ENCODE measurements at places on chromosomes 11 and 22. TPM values are rescaled to one million over a fixed set of nuclear protein-coding genes. Genes with fewer than 3 reads are reported as not detected.

CD82 gene
- total RNA-seq = 326 TPM

CD3G gene
- under 0.01 TPM for total RNA-seq

GRM5 gene
- total RNA-seq = under 0.01 TPM

MRGPRX1 gene
- 0.27 TPM for total RNA-seq

MED19 gene
- total RNA-seq = 21.5 TPM

IFITM10 gene
- total RNA-seq = 1.1 TPM

MOGAT2 gene
- under 0.01 TPM for total RNA-seq

SLC37A2 gene
- total RNA-seq = 0.27 TPM

ADM2 gene
- total RNA-seq = 0.54 TPM

Measured in hematopoietic multipotent progenitor cell (in vitro differentiated cells).